ENCODE measurements at places on chromosomes 3 and 15. TPM values are rescaled to one million over a fixed set of nuclear protein-coding genes. Genes with fewer than 3 reads are reported as not detected.

Gene MESP1
- polyA plus RNA-seq = 2.1 TPM

Gene ALDH1L1
- 4.2 TPM for polyA plus RNA-seq

Gene GNAT1
- polyA plus RNA-seq = not detected

Gene RTP1
- polyA plus RNA-seq = not detected

Gene CHRNA7
- polyA plus RNA-seq = 1.7 TPM

Gene ACKR2
- polyA plus RNA-seq = 0.73 TPM

Gene GABRA5
- polyA plus RNA-seq = 27.8 TPM

Gene GPR149
- polyA plus RNA-seq = not detected

Gene ISLR
- polyA plus RNA-seq = 3.0 TPM

Measured in Purkinje cell (primary cell).